Smooth muscle cell of the brain vasculature (primary cell): ENCODE measurements at places on chromosomes 4 and X.

- no peak for DNase-seq
Measured at GRCh38 chr4:152534541-152535359, 1.1 kb downstream of the FBXW7 start.

GRCh38 chrX:118315529-118315928 is 30.4 kb upstream of the WDR44 start:
- DNase-seq, result no peak

DNA sequence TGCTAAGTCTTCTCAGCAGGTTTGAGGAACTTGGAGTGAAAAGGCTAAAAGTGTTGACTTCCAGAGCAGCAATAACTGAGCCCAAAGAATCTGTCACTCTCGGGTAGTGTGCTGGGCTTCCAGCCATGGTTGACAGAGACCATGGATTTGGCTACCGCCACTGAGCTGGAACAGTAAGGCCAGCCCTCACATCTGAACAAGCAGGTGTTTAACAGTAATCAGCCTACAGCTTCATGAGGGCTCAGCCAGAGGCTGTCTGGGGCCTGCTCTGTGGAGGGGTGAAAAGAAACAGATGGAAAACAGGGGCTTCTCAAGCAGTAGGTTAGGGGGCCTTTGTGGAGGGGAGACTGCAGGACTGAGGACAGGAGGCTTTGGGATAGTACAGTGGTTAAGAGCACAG is 14.9 kb downstream of the RASL11B start:
- DNase-seq, result no peak

- no peak for DNase-seq
Measured at GRCh38 chrX:129719268-129719667, 19.5 kb upstream of the XPNPEP2 start.

DNA sequence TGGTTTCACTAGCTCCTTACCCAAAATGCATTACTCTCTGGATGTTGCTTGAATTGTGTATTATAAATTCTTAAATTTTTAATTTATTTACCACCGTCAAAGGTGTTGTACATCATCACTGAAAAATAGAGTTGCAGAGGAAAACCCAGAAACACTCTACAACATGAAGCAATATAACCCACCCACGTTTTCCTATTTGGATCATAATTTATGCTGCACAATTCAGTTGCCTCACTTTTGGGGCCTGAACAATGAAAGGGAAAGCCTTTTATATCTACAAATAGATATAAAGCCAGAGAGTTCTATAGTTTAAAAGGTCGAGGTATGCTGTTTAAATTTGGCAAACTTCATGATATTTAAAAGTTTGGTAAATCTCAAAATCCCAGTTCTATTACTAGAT is 115.4 kb downstream of the MGST2 start:
- DNase-seq, result no peak

DNA sequence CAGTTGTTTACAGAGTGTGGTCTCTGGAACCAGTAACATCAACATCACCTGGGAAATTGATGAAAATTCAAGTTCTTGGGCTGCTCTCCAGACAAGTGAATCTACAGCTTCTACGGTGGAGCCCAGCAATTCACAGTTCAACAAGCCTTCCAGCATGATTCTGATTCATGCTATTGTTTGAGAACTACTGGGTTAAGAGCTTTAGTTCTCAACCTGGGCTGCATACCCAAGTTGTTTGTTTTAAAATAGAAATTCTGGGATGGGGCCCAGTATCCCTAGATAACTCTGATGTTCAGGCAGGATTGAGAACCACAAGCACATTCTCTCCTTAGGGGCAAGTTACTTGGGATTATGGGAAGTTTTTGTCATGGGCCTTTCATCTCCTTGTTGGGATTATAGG is 37.9 kb upstream of the PGK1 start:
- no peak for DNase-seq

DNA sequence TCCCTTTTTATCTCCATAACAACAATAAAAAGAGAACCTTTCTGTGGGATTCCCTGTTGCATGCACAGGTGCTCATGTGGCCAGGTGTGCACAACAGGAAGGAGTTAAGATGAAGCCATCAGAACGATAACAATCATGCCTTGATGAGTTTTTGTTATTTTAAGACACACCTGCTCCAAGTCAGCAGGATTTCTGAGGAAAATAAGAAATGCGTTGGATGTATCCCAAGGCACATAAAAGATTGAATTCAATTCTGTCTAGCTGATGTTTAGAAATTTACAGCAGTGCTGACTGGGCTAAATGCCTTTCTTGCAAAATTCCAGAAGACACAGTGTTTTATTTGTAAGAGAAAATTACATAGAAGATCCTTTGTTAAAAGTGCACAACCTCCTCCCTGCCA is 1678.2 kb downstream of the ARAP2 start:
- DNase-seq, result no peak

GRCh38 chrX:71222929-71223328 is at the start of gene GJB1:
TSS of gene GJB1 (plus strand) at chrX:71223224. CDS start at chrX:71223708, 484 bp downstream.
- no peak for DNase-seq

- no peak for DNase-seq
Measured at GRCh38 chr4:182147391-182147790, 95.8 kb upstream of the TENM3 start.

DNA sequence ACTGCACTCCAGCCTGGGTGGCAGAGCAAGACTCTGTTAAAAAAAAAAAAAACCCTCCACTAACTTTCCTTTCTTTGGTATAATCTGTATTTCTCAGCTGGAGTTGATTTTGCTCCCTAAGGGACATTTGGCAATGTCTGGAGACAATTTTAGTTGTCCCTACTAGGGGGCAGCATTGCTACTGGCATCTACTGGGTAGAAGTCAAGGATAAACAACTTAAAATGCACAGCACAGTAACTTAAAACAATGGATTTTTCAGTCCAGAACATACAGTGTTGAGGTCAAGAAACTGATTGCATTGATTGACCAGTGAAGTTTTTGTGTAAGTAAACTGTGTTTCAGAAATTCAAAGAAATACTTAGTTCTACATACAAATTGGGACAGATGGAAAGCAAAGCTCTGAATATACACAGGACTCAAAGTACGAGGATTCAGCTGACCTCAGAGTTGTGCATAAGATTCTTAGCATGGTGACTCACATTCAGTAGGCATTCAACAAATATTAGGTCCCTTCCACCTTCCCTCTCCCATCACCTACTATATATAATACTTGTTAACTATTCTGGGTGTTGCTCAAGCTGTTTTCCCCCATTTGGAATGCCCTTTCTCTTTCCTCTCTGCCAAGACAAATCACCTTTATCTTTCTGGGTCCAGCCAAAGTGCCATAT is 8.8 kb downstream of the DDX53 start:
- no peak for DNase-seq

DNA sequence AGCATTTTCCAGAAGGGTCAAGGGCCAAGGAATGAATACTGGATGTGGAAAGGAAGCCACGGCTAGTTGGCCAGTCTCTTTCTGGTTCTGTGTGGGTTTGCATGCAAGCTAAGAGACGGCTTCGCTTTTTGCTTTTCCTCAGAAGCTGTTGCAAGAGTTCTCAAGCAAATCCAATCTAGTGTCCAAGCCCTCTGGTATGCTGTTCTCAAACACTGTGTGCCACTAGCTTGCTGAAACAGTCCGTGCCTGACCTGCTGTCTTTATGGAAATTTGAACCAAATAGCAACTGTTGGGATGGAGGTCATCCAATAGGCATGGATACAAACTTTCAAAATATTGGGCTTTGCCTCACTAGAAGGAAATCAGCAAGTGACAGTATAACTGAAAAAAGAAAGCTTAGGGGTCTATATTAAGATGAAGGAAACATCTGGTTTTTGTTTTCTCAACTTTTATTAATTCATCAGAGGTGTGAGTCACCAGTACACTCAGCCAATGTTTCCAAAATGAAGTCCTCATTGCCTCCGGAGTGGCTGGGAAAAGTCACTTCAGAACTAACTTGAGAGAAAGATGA is 70.5 kb downstream of the SLC9A6 start:
- no peak for DNase-seq

DNA sequence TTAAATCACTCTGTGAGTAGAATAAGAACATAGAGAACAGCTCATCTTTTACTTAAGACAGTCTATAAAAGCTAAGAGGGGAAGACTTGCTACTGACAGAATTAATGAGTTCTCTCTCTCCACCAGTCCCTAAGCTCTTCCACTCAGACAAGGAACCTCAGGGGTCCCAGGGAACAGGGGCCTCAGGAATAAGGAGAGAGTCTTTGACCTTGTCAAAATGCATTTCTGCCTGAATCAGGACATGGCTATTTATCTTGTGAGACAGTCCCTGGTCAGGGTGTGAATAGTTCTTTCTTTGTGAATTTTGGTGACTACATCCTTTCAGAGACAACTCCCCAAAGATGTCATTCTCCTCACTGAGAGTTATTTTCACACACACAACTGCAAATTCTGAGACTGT is 218.7 kb upstream of the HS3ST1 start:
- no peak for DNase-seq

GRCh38 chr4:42339935-42340406 is 57.3 kb upstream of the SHISA3 start:
- DNase-seq, result no peak

DNA sequence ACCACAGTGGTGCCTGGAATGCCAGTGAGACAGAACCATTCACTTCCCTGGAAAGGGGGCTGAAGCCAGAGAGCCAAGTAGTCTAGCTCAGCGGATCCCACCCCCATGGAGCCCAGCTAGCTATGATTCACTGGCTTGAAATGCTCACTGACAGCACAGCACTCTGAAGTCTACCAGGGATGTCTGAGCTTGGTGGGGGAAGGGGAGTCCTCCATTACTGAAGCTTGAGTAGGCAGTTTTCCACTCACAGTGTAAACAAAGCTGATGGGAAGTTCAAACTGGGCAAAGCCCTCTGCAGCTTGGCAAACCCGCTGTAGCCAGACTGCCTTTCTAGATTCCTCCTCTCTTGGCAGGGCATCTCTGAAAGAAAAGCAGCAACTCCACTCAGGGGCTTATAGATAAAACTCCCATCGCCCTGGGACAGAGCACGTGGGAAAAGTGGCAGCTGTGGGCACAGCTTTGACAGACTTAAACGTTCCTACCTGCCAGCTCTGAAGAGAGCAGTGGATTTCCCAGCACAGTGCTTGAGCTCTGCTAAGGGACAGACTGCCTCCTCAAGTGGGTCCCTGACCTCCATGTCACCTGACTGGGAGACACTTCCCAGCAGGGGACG is 32.0 kb downstream of the NAP1L2 start:
- no peak for DNase-seq

- DNase-seq, result no peak
Measured at GRCh38 chr4:87506974-87507701, 22.0 kb downstream of the SPARCL1 start.

DNA sequence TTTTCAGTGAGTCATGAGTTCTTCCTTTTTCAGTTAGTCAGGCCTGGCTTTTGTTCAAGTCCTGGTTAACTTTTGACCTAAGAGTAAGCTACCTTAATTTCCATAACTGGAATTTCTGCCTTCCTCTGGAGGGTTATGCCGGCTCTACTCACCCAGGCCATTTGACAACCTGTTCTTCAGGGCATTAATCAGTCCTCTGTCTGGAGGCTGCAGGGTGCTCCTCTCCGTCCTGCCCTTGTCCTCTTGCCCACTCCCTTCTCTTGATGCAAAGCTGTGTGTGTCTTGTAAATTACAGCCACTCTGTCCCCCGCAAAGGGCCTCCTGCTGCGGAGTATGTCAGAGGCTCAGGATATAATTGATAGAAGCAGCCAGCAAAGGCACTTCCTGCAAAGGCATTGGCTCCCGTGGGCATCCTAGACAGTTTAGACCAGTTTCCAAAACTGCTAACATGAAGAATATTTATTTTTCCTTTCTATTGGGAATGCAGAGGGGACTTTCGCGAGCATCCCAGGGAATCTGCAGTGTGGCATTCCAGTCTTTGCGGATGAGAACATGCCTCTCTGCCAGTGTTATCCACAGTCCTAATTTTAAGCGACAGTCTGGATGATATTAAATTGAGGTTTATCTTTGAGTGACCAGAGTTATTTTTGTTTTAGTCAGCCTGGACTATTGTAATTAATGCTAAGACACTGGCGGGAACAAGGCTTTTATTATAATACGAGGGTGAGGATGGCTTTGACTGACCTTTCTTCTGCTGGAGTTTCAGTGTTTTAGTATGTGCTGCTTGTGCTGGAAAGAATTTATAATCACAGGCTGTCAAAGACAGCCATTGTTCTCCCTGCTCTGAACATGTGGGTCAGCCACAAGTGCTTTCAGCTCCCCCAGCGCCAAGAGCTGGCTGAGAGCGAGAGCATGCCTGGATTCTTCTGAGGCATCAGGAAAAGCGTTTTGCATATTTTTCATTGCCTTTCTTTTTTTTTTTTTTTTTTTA is 74.2 kb downstream of the LIMCH1 start:
- no peak for DNase-seq

DNA sequence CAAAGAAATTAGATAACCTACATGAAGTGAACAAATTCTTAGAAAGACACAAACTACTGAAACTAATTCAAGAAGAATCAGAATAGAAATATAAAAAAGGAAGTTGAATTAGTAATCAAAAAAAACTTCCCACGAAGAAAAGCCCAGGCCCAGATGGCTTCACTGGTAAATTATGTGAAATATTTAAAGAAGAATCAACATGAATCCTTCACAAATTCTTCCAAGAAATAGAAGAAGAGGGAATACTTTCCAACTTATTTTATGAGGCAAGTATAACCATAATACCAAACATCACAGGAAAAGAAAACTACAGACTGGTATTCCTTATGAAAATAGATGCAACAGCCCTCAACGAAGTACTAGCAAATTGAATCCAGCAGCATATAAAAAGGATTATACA is 30.7 kb downstream of the MOSPD2 start:
- DNase-seq, result no peak

GRCh38 chr4:119025916-119026661 is 109.5 kb upstream of the MYOZ2 start:
- DNase-seq, result no peak

- no peak for DNase-seq
Measured at GRCh38 chrX:111518667-111519066, 7.2 kb downstream of the SERTM2 start.

DNA sequence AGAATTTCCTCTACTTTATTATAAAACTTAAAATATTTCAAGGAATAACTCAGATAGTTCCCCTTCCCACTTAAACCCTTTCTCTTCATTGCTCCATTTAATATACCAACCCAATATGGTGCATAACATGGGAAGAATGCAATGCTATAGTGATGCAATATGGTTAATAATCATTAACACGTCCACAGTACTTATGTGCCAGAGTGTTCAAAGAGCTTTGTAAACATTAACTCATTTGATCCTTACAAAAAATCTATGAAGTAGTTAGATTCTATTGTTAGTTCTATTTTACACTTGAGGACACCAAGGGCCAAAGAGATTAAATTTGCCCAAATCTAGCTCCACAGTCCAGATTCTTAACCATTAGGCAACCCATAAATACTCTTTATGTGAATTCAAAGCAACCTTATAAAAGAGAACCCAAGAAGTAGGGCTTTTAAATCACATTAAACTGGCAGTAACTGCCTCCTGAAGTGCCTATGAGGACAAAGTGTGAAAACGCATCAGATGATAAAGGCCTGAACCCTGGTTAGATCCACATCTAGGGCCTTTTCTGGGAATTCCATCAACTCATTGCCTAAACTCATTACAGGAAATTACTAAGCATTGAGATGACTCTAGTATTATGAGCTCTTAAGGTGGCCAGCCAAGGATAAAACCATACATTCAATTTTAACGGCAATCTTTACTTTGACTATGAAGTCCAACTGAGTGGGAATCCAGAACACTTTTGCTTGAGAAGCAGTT is 94.3 kb downstream of the AREG start:
- no peak for DNase-seq

GRCh38 chr4:93416344-93417128 is 412.0 kb upstream of the ATOH1 start:
- no peak for DNase-seq
